ENCODE measurements at places on chromosomes 12 and 14.

DNA sequence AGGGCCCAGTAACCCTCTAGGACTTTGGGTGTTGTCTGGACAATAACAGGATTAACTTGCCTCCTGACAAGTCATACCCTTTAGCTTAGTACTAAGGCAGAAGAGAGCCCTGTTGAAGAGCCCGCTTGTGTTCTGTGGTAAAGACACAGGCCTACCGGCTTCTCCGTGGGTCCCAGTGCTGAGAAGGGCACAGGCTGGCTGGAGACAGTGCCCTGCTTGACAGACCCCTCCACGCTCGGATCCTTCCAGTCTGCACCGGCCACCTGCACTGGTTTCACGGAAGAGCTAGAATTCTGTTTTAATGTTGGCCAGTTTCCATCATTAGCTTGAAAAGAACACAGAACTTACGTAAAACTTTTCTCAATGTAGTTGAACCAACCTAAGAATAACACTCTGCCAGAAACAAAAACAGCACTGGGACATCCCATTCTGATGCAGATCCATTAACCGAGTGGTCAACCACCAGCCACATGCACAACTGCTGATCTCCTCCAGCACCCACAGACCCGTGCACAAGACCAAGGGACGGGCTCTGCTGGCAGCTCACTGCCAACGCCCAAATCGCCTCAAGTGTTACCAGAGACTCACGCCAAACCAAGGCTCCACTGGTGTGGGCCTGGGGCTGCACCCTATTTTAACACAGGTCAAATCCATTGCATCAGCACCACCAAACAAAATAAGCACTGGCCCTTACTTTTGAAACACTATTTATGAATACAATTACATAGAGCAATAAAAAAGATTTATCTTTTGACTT is 27.1 kb downstream of the ZFYVE21 start:
- DNase-seq, result no peak

DNA sequence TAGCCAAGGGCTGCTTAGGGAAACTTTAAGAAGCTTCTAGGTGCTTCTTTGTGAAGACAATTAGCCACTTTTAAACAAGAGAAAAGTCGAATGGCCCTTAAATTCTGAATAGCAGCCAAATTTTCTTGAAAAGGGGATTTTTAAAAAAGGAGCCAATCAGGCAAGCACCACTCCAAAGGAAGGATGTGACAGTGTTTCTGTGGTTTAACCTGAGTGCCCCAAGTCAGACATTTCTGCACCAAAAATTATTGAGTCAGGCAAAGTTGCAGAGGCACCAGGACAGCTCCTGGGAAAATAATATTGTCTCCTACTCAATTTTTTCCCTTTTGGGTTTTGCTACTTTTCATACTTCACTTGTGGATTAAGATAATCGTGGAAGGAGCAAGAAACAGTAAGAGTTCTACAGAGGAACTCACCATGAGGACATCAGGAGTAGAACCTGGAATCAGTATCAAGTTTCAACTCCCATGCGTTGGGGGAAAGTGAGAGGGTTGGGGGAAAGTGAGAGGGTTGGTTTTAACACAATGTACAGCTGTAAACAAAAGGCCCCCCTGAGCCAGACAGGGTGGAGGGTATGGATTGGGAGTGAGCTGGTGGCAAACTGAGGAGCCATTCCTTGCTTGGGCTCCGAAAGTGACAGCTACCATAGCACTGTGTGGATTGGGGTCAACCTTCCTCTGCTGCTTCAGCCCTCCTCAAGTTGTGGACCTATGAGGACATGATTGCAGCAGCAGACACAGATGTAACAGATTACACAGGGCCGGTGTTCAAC is 90.8 kb downstream of the SLC38A1 start:
- no peak for DNase-seq

DNA sequence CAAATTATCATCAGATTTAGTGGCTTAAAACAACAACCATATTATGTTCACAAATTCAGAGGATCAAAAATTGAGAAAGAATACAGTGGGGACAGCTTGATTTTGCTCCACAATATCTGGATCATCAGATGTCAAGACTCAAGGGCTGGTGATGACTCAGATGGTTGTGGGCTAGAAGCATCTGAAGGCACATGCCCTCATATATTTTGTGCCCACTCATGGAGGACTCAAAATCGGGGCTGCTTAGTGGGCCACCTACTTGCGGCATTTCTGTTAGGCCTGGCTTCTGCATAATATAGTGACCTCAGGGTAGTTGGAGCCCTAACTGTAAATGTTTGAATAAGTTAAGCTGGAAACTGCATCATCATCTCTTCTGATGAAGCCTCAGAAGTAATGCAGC is 584.5 kb downstream of the SLC16A7 start:
- no peak for DNase-seq

DNA sequence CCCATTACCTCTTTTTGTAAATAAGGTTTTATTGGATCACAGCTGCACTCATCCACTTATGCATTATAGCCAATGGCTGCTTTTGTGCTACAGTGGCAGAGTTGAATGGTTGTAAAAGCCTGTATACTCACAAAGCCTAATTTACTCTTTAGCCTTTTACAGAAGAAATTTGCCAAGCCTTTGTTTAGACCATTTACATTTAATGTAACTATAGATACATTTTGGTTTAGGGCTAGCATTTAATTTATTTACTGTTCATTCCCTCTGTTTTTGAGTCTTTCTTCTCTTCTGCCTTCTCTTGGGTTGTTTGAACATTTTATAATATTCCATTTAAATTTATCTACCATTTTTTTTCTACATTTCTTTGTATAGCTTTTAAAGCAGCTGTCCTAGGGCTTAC is 217.1 kb upstream of the AMIGO2 start:
- DNase-seq, result no peak

DNA sequence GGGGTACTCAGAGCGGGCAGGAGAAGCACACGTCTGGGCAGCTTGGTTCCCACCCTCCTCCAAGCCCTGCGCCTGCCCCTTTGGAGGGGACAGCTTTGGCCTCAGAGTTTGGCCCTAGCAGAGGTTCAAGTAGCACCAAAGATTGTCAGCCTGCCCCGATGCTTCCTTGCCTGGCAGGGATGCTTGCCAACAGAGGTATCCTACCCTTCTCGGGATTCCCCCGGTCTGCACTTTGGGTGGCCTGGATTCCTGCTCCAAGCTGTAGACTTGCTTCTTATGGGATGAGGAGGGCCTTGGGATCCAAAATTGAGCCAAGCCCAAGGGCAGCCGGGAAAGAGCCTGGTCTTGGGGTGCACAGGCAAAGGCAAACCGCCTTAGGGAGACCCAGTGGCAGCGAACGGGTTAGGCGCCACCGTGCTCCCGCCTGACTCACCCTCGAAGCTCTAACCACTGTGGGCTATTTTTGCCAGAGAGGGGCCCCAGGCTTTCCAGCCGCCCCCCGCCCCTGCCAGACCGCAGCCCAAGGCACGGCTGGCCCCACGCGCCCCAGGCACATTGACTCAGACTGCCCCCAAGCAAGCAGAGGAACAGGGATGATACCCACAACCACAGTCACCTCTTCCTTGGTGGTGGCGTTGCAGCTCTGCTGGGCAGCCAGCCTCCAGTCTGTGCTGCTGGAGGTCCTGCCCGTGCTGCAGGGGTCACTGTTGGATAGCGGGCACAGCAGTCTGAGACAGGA is 847 bp upstream of the WNT10B start:
- no peak for DNase-seq

DNA sequence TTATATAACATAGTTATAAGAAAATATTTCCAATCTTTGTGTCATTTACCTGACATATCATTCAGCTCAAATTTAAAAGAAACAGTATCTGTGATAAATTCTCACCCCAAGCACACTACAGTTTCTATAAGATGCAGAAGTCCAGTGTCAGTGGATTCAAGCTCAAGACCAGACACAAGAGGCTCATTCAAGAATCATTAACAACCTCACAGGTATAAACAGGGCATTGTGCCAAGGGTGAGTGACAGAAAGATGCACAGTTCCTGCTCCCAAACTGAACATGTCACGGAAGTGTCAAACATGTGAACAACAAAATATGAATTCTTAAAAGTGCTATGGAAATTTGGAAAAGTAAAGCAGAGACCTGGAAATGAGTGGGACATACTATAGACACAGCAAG is 12.8 kb downstream of the ATP2B1 start:
- DNase-seq, result no peak

DNA sequence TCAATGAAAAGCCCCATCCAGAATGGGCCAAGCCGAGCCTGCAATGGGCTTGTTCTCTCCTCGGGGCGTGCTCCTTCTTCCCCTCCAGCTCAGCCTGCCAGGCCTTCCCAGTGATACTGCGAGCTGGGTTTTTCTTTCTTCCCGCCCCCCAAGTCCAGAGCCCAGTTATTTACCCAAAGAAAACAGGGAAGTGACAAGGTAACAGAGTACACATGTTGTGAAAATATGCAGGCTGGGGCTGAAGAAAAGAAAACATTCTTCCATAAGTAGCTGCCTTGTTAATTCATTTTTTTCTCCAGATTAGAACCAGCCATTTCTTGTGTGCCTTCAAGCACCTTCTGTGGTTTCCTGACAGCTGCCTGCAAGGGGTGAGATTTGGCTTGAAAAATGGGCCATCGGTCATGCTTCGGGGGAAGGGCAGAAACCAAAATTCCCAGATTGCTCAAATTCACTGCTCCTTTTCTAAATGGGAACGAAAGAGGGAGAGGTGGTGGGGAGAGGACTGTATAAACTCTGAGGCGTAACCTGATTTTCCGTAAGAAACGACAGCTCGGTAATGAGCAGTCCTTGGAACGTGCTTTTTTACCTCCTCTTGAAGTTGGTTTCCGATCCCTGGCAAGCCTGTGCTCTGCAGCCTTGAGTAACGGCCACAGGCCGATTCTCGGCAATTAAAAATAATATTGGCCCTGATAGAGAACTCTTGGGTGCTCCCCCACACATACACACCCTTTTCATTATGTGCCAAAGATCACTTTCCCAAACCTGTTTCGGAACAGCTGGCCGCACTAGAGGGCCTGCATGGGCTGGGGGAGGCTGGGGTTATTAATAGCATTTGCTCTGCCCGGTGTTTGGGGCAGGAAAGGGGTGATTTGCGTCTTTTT is 229.4 kb downstream of the ZFP36L1 start:
- no peak for DNase-seq

- no peak for DNase-seq
These were observed 159.3 kb downstream of the TTC8 start for GRCh38 chr14:88983755-88984154.

- DNase-seq, result no peak
These were observed 9.3 kb downstream of the TNFAIP2 start for GRCh38 chr14:103132381-103133209.

GRCh38 chr14:73591690-73592449 is at the start of gene ACOT4:
Gene ACOT4, plus strand, starts transcription at chr14:73591873. Its CDS starts 87 bp downstream, at chr14:73591960.
- DNase-seq, result no peak

DNA sequence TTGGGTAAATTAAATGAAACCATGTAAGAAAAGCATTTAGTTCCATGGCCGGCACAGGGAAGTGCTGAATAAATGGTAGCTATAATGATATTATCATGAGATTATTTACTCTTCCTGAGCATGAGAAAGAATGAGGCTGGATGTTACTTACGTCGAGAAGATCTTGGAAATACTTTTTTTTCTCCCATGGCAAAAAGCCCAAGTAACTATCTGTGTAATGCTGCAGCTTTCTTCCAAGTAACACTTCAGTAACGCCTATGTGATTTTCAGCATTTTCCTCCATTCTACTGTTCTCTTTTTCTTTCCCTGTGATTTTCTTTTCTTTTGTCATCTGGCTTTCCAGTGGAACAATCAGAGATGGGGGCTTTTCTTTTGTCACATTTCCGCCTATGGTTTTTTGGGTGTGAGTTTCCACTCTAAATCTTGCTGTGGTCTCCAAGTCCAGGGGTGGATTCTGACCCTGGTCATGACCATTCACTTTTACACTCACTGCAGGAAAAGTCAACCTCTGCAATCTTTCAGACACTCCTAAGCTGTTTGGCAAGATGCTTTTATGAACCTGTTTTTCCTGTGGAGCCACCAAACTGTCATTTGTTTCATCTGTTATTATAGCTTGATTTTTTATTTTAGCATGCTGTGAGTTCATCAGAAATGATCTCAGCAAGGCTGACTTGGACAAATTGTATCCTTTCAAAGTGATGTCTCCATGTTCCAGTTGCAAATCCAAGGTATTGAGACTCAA is 25.0 kb upstream of the SYCP3 start:
- DNase-seq, result no peak

DNA sequence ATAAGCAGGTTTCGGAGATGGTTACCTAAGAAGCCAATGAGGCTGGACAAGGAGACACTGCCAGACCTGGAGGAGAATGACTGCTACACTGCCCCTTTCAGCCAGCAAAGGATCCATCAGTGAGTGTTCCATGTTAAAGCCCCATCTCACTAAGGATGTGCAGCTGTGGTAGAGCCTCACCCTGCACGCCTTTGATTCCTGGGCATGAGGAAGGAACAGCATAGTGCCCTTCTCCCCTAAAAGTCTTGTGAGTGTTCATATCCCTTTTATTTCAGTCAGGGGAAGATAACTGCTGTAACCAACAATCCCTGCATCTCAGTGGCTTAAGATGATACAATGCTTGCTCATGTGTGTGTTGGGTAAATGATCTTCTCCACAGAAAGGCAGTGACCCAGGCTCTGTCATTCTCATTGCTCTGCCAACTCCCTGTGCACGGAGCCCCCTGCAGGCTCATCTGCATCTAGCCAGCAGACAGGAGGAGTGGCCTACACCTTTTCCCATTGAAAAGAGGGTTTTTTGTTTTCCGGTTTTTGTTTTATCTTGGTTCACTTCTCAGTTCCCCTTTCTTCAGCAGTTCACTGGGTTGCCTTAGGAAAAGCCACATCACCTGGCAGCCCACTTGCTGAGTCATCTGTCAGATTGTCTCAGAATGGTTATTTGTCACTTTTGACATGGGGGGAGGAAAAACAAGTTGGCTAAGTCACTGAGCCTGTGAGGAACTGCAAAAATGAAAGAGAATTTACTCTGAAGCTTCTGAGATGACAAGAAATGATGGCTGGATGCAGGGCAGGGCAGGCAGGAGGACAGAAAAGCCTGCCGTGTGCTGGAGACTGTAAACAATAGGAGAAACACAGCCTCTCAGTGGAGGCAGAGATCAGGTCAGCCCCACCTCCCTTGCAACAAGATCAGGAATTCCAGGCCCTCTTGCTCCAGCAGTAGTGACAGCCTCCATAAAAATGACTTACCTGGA is 193.3 kb downstream of the ANO4 start:
- no peak for DNase-seq

DNA sequence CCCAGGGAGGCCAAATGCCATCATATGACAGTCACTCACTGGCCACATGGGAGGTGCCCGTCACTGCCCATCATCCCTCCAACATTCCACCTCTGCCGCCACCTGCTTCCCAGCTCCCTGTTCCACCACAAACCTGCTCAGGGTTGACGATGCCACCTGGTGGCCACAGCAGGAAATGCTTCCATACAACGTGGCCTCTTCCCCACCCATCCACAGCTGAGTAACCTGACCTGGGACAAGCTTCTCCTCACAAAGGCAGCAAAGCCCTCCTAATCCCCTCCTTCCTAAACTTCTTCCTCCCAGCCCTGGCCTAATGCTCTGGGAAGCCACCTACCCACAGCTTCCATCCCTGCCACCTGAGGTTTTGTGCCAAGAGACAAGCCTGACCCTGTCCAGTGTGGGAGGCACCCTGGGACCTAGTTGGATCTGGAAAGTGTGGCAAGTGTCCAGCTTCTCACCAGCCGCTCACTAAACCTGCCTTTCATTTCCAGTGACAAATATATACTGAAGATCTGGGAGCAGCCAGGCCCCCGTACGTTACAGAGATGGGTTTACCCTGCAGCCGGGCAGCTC is 4.3 kb downstream of the DEGS2 start:
- DNase-seq, result no peak
